SW 1271 (cell line): ENCODE measurements at places on chromosomes 11 and 22.

GRCh38 chr11:131893988-131894387 lies 523.6 kb downstream of the NTM start:
- DNase-seq, result no peak

GRCh38 chr11:76805206-76805913 lies 22.2 kb downstream of the TSKU start:
- no peak for DNase-seq

- DNase-seq, result peak; percentile 15
Observed at GRCh38 chr11:8566613-8567210, 27.3 kb downstream of the STK33 start.

GRCh38 chr22:33220476-33221080 lies 162.4 kb upstream of the SYN3 start:
- DNase-seq, result no peak

DNA sequence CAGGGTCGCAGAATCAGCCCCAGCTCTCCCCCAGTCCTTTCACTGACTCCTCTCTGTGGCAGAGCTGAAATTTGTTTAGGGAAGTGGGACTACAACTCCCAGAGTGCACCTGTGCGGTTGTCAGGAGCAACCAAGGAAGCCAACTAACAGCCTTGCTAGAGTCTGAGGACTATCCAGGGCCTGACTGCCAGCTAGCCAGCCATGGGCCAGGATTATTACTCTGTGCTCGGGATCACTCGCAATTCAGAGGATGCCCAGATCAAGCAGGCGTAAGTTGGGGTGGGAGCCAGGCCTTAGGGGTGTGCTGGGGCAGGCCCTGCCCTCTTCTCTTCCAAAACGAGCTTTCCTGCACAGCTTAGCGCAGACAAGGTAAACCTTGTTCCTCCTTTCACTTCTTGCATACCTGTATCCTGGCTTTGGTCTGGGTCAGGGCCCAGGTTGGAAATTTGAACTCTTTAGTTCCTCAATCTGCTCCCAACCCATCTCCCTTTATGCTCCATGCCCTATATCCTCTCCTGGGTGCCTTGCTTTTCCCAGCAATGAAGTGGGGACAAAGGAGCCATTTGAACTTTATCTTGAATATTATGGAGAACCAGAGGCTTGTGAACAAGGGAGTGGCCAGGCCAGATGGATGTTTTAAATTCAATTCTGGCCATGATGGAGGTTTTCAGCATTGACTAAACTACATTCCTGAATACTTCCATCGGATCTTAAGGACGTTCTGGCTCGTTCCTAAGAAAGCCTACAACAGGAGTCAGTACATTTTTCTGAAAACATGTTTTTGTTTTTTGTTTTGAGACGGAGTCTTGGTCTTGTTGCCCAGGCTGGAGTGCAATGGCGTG lies at the start of gene DNAJB13:
Gene DNAJB13, plus strand, starts transcription at position 158 of the 842 bp plus-strand sequence. Its CDS starts 44 bp downstream, at position 202.
- peak; percentile 44 for DNase-seq

DNA sequence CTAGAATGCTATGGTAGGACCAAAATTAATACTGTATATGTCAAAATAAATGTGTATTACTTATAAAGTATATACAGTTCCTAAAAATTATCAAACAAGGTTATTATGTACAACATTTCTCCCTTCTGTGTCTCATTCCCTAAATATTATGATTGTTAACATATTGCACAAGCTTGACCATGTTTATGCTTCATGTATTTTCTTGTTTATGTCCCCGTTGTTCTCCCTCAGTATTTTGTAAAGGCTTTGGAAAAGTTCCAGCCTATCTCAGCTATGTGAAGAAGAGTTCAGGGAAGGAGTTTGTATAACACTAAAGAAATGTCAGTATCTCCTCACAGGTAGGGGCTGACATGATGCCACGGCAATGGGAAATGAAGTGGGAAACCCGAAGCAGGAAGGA lies 19.6 kb downstream of the ADM start:
- DNase-seq, result no peak

GRCh38 chr11:74749965-74750296 lies 1.3 kb downstream of the RNF169 start:
- DNase-seq, result no peak

- no peak for DNase-seq
Observed at GRCh38 chr11:113296447-113297205, 17.8 kb upstream of the TTC12 start.

DNA sequence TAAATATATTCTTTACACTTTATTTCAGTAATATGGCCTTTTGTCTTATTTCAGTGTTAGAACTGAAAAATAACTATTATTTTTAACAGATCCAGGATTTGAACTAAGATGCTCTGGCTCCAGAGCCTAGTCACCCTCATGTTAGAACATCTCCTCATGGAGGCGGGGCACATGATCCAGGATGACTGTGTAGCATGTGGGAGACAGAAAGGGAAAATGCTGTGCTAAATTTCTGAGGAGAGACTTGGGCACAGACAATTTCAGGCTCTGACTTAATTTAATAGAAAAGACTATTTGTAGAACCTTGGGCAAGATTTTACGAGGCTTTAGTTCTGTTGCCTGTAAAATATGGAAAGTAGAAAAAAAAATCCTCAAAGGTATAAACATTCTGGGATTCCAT lies 24.1 kb downstream of the CTSC start:
- no peak for DNase-seq

GRCh38 chr11:12086271-12087074 lies 23.9 kb upstream of the MICAL2 start:
- DNase-seq, result peak; percentile 83

DNA sequence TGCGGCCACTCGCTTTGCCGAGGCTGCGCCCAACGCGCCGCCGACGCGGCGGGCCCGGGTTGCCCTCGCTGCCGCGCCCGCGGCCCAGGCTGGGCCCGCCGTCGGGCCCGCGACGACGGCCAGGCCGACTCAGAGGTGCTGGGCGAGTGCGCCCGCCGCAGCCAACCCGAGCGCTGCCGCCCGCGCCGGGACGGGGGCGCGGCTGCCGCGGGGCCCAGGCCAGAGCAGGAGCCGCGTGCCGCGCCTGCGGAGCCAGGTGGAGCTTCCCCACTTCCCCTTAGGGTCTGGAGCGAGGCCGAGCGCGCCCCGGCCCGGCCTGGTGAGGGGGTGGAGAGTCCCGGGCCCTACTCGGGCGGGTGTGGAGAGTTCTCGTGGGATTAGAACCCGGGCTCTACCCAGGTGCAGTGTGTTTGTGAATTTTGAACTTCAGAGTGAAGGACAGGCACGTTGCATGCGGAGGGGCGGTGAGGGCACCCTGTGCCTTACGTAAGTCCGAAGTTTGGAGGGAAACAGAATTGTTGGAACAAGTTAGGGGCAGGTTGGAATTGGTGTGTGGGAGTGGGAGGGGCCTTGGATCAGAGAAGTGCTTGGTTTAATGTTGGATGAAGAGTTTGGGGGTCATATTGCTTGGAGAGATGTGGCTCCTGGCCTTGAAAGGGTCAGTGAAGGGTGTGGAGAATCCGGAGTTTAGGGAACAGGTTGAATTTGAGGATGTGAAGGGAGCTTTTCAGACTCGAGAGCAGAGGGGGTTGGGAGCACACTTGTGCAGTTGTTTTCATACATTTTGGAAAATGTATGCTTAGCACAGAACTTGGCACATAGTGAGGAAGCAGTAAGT lies 697 bp downstream of the RNF169 start:
- peak; percentile 60 for DNase-seq

DNA sequence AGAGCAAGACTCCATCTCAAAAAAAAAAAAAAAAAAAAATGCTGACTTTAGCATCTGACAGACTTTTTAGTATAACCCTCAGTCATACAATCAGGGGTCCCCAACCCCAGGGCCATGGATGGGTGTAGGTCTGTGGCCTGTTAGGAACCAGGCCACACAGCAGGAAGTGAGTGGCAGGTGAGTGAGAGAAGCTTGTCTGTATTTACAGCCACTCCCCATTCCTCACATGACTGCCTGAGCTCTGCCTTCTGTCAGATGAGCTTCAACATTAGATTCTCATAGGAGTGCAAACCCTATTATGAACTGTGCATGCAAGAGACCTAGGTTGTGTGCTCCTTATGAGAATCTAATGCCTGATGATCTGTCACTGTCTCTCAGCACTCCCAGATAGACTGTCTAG lies 3.3 kb downstream of the FAM227A start:
- no peak for DNase-seq

GRCh38 chr11:73466643-73467042 lies 90.4 kb downstream of the RELT start:
- DNase-seq, result no peak

DNA sequence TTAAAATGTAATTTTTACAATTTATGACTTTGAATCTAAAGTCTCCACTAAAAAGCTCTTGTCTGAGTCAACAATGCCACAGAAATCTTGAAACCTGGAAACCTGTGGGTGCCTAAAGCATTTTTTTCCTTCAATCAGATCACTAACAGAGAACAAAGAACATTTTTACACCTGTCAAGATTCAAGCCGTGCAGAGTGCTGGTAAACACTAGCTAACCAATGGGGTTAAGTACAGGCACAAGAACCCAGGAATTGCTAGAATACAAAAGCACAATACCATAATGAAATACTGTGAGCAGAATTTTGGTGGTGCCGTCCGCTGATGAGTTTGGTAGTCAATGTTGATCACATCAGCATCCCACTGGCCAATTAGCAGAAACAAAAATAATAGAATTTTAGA lies 380.3 kb upstream of the PITPNB start:
- DNase-seq, result no peak

DNA sequence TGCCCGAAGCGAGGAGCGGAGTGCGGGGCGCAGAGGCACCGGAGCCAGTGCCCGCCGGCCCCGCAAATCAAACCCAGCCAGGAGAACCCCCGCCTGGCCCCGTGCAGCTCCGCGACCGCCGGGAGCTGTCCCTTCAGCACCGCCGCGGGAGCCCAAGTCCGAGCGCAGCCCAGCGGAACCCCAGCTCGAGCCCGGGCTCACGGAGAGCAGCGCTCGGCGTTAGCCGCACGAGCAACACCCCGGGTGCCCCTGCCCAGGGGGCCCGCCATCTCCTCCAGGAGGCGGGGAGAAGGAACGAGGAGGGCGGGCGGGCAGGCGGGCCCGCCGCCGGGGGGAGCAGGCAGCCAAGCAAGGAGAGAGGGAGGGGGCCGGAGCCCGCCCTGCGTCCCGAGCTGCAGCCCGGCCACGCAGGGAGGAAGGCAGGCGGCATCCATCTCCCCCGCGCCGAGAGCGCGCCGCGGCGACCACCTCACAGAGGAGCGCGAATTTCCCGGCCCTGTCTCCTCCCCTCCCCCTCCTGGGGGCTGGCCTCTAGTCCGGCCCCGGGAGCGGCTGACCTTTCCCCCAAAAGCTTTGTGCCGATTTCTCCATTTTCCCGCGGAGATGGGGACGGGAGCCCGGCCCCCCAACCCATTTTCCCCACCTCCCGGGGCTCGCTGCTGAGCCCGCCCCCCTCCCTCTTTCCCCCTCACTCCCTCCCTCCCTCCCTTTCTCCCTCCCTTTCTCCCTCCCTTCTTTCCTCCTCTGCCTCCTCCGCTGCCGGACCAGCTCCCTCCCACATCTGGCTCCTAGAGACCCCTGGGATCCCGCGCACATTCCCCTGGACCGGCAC lies 621 bp downstream of the KCNC1 start:
- no peak for DNase-seq

GRCh38 chr11:15967166-15967565 lies 389.2 kb downstream of the SOX6 start:
- DNase-seq, result no peak

DNA sequence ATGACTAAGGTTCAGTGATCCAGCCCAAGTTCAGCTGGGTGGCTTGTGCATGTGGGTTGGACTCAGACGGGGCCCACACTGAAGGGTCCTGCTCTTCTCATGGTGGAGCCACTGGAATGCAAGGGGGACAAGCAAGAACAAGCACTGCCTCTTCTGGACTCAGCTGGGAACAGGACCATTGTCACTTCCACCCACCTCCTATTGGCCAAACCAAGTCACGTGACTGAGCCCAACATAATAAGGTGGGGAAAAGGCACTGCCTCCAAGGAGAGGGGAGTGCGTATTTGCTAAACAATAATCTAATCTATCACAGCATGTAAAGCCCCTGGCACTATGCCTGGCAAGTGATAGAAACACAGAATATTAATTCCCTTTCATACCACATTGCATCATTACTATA lies 87.1 kb downstream of the CHST1 start:
- DNase-seq, result no peak

GRCh38 chr11:6458352-6459098 lies 15.2 kb downstream of the TRIM3 start:
- DNase-seq, result no peak

- no peak for DNase-seq
Observed at GRCh38 chr22:41360126-41360525, 21.6 kb upstream of the TEF start.

DNA sequence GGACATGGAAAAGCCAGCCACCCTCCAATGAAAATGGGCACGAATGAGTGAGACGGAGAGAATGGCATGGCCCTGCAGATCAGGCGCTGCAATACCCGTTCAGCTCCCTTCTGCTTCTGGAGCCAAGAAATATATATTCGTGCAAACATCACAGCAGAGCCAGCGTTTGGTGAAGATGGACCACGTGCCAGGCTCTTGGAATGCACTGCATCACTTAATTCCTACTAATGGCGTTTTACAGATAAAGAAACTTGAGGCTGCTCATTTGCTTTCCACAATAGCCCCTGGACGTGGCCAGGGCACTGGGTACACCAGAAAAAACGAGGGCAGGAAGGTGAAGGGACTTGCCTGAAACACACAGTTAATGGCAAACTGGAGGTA lies 1.6 kb upstream of the FXYD2 start:
- no peak for DNase-seq

- no peak for DNase-seq
Observed at GRCh38 chr11:121367001-121367843, 74.7 kb downstream of the SC5D start.

GRCh38 chr11:116518141-116518540 lies 254.6 kb downstream of the BUD13 start:
- DNase-seq, result no peak

DNA sequence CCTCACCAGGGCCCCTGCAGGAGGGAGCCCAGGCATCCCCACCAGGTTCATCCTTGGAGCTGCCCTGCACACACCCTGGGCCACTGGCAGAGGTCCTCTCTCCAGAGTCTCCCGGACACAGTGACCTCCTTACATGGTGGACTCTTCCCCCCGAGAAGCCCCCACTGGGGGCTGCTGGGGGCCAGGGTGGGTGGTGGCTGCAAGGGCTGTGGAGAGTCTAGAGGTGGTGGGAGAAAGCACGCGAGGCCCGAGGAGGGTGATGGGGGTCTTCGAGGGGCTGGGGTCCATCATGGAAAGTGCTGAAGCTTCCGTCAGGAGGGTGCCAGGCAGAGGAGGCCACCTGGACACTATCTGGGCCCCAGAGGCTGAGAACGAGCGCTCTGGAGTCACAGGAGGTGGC lies 17.6 kb downstream of the PGA5 start:
- DNase-seq, result no peak

DNA sequence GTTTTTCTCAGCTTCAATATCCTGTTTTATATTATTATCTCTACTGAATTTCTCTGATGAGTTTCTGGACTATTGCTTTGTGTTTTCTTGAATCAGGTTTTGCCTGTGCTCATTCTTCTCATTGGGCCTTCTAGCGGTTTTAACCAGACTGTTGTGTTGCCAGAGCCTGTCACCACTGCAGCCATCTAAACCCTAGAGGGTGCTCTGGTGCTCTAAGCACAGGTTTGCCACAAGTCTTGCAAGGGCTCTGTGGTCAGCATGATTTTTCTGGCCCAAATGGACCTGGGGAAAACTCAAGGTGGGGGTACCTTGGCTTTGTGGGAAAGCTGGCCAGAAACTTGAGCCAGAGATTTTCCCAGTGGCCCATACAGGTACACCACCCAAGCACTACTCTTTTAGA lies 52.4 kb upstream of the TYR start:
- no peak for DNase-seq

GRCh38 chr11:19441752-19442553 lies 201.2 kb upstream of the E2F8 start:
- DNase-seq, result peak; percentile 76

- DNase-seq, result no peak
Observed at GRCh38 chr22:46851941-46852340, 89.5 kb downstream of the TBC1D22A start.
